ENCODE measurements at places on chromosomes 2 and 18. TPM values are rescaled to one million over a fixed set of nuclear protein-coding genes. Genes with fewer than 3 reads are reported as not detected.
A peak's percentile ranks its signal among the peaks of the same experiment; 100 is the strongest.

DNA sequence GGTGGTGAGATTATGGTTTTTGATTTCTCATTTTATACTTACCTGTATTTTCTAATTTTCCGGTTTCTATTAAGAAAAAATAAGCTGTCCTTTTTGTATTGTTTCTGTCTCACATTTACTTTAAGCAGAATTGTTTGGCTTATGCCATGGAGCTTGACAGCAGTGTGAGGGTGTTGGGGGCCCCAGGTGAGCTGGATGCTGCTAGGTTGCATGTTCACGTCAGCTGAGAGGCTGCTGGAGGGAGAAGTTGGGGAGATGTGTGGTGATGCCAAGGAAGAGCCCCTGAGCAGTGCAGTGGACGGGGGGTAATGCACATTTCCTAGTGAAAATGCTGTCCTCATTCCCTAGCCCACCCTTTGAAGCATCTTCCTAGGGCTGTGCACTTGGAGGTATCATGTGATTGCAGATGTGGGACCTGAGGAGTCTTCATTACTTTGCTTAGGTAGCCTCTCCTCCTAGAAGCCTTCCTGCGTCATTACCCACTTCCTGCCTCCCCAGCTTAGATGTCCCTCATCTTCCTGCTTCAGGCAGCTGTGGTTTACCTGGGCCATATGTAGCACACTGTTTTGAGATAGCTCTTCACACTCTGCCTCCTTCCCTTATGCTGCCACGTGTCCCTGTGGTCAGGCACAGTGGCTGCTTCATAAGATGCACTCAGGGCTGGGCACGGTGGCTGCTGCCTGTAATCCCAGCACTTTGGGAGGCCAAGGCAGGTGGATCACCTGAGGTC, 16.2 kb downstream of the ATG16L1 start:
- DNase-seq: no peak

The RETSAT gene
- 25.0 TPM for total RNA-seq

DNA sequence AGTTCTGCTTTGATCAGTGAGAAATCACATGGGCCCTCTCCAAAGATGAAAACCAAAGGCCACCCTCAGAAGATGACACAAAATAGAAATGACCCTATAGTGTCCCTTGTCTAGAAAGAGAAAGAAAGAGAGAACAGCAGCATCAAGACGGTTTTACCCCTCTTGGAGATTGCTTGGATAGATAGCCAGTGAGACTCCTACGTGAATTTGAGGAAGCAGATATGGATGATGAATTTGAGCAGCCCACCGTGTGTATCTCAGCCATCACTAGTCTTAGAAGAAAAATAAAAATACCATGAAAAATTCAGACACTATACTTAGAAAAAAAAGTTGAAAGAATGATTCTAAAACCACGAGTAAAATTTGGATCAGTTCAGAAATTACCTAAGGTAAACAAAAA, 329.1 kb upstream of the CNTNAP5 start:
- DNase-seq: no peak

The SLC9A4 gene
- not detected for total RNA-seq

The KLHL41 gene
- 0.28 TPM for total RNA-seq

GRCh38 chr2:188024811-188025210, 266.9 kb upstream of the GULP1 start:
- peak; percentile 42 for DNase-seq

DNA sequence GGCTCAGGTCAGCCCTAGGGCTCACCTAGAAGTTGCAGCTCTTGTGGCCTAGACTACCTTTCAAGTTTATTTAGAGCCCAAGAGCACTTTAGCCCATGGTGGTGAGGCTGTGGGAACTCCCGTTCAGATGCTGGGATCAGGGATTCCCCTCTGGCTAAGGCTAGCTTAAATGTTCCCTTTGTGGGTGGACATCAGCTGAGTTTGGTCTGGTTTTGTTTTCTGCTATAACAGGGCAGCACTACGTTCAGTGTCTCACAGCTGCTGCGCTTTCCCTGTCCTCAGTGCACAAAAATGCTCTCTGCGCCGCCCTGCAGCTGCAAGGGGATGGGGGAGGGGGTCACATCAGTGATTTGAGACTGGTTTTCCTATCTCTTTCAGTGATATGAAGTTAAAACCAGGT, 170.5 kb upstream of the KCNJ3 start:
- no peak for DNase-seq

The UGT1A10 gene
- total RNA-seq: not detected

GRCh38 chr2:10005461-10006235, 37.7 kb upstream of the KLF11 start:
- no peak for DNase-seq

The PID1 gene
- total RNA-seq: 0.83 TPM

DNA sequence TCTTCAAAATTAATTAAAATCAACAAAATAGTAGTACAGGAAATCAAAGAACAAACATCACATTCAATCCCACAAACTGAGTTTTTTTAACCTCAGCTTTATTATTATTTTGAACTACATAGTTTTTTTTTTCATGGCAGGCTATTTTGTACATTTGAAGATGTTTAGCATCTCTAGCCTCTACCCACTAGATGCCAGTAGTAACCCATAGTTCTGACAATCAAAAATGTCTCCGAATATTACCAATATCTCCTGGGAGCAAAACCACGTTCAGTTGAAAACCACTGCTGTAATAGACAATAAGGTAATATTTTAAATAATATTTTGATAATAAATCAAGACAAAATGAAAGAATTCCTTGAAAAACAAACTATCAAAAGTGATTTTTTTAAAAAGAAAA, 702.6 kb upstream of the LRRTM1 start:
- no peak for DNase-seq

- DNase-seq: peak; percentile 39
These were observed 111.2 kb downstream of the KLF7 start for GRCh38 chr2:207054521-207054920.

The FAM161A gene
- 1.1 TPM for total RNA-seq

- peak; percentile 78 for DNase-seq
These were observed 76.9 kb downstream of the AOX1 start for GRCh38 chr2:200662727-200663126.

GRCh38 chr18:39549144-39549543, 1983.5 kb upstream of the CELF4 start:
- no peak for DNase-seq

The AP1S3 gene
- total RNA-seq: 5.8 TPM

The TLX2 gene
- not detected for total RNA-seq

The NTSR2 gene
- not detected for total RNA-seq

- DNase-seq: no peak
These were observed 22.4 kb upstream of the ARMC9 start for GRCh38 chr2:231176066-231176465.

The DLX2 gene
- total RNA-seq: not detected

The GRHL1 gene
- total RNA-seq: 0.56 TPM

DNA sequence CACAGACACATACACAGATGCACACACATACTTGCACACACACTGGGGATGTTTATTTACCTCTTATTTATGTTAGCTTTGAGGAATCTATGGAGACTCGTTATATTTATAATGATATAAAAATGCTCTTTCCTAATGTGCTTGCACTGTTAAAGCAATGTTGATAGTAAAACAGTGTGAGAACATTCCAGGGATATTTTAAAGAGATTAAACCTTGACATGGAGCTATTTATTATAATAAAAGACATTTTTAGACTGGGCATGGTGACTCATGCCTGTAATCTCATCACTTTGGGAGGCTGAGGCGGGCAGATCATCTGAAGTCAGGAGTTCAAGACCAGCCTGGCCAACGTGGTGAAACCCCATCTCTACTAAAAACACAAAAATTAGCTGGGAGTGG, 557.3 kb upstream of the ZNF804A start:
- DNase-seq: no peak

The TRAPPC8 gene
- 54.3 TPM for total RNA-seq

- no peak for DNase-seq
These were observed 15.6 kb downstream of the PPP4R3B start for GRCh38 chr2:55601849-55602248.

- no peak for DNase-seq
These were observed 686.3 kb upstream of the HS6ST1 start for GRCh38 chr2:129004940-129005490.

DNA sequence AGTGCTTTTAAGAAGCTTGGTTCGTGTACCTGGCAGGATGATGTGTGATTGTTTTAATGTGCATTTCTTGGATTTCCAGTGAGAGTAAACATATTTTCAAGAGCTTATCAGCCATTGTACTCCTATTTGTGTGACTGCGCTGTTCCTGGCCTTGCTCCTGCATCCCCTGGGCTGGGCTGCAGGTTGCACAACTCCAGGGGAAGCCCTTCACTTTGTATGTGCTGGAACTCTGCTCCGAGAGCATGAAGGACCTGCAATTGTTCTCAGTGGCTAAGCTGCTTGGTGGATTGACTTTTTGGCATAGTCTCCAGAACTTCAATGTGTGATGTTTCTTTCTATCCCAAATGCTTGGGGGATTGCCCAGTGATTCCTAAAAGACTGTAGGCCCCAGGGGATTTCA, 18.8 kb downstream of the ATP6V1C2 start:
- DNase-seq: no peak

DNA sequence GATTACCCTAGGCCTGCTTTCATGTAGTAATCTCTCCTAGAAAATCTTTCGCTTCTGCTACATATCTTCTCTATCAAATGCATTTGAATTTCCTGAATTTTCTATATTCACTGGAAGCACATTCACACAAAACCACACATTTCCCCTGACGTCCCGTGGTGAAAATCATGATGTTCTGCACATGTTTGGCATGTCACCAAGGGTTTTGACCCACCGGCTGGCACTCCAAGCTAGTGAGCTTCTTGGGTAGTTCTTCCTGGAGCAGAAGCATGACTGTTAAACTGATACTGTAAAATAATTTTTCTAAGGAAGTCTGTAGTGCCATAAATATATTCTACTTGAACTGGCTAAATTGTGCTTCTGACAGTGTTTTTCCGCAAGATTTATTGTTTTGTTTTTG, 510.1 kb upstream of the SLC8A1 start:
- DNase-seq: no peak

DNA sequence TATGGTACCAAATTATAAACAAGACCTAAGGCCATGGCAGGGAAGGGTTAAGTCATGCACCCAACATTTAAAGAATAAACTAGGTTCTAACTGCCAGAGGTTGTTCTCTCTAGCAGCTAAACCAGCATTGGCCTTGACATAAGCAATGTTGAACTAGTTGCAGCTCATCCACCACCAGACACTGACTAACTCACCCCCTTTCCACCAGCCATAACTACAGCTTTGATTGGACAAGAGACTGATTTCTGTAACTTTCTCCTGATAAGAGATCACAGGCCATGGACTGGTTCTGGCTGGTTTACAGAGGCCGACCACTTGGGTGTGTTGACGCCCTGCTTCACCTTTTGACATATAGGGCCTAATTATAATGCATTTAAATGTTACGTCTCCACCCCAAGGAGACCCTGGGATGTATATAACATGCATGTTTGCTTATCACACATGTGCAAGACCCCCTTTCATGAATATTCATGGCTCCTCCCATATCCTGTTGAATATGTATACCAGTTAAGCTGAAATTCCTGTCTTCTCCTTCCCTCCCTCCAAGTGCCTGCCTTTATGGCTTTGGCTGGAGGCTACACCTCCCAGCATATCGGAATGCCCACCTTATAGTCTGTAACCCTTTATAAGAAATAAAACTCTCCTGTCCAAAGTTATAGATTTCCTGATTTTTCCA, 75.9 kb downstream of the MRPS9 start:
- DNase-seq: no peak
